ENCODE measurements at places on chromosomes 12 and 14. TPM values are rescaled to one million over a fixed set of nuclear protein-coding genes. Genes with fewer than 3 reads are reported as not detected.

DNA sequence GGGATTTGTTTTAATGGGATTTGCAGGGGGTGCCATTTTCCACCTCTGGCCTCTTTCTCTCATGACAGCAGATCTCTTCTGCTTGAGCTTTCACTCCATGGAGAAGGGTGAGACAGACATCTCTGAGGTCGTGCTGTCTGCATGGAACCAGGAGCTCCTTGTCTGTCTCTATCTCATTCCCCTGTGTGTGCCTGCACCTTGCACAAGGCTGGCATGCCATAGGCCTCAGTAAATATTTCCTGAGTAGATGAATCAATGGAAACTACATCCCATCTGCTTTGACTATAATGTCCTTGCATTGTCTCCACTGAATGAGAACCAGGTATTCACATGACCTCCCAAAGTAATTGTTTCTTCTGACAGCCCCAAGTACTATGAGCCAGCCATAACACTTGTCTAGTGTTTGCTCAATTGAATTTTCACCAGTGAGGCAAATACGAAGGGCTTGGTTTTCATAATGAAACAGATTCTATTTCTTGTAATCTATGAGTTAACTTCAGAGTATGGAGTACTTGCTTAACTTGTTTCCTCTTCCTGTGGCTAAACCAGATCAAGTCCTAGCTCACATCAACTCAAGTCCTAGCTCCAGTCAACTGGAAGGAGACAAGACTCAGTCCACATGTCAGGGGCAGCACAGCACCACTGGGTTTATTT, 32.3 kb downstream of the KCNK13 start:
- peak; percentile 57 for DNase-seq

DNA sequence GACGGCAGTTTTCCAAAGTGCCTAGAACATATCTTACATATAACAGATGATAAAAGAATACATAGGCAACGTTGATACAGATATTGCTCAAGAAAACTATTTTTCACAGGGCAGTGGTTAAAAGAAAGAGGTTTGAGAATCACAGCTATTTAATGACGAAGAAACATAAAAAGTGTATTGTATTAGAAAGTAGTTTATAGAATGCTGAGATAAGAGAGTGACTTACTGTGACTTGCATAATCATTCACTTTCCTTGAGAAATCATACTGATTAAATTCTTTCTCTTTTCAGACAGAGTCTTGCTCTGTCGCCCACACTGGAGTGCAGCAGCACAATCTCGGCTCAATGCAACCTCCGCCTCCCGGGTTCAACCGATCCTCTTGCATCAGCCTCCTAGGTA, 57.7 kb downstream of the PPP1R12A start:
- DNase-seq = no peak

- no peak for DNase-seq
These were observed 30.7 kb downstream of the FLVCR2 start for GRCh38 chr14:75609116-75609515.

- peak; percentile 44 for DNase-seq
These were observed 27.8 kb upstream of the GPR132 start for GRCh38 chr14:105093038-105093430.

- DNase-seq = no peak
These were observed 47.5 kb downstream of the LRFN5 start for GRCh38 chr14:41654196-41654595.

PLEKHD1 gene
- not detected for total RNA-seq

DNA sequence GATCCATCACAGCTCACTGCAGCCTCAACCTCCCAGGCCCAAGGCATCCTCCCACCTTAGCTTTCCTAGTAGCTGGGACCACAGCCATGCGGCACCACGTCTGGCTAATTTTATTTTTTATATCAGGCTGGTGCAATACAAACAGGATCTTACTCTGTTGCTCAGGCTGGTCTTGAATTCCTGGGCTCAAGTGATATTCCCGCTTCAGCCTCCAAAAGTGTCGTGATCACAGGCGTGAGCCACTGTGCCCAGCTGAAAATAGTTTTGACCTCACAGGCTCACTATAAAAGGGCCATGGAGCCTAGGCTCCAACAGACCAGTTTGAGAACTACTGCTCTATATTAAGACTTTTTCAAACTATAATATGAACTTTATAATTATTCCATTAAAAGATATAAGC, 37.3 kb downstream of the SNX6 start:
- DNase-seq = no peak

DNA sequence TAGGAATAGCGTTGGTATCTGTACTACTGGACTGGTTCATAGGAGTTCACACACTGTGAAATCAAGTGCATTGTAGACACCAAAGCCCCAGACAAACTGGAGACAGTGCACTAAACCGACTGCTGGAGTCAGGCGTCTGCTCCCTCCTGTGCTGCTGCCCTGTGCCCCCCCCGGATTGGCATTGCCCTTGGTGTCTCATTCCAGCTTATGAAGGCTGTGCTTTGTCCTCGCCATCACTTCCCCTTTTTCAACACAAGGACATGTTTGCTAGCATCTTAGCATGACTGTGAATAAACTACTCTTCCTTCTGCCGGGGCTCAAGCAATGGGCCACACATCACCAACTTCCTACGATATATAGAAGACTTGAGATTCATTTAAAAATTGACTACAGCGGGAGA, 84.0 kb downstream of the TMCC3 start:
- DNase-seq = no peak

- no peak for DNase-seq
These were observed 71.3 kb downstream of the PTHLH start for GRCh38 chr12:27900920-27901879.

- DNase-seq = no peak
These were observed 539.7 kb downstream of the AACS start for GRCh38 chr12:125604976-125605375.

DNA sequence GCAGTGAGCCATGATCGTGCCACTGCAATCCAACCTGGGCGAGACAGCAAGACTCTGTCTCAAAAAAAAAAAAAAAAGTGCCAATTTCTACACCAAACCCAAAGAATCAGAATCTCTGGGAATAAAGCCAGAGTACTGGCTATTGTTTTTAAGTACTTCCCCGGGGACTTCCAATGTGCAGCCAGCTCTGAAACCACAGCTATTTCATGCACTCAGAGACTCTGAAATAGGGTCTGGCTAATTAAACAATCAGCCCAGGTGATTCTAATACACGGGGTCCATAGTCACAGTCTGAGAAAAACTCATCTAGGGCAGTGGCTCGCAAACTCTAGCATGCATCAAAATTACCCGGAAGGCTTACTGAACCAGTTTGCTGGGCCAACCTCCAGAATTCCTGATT, 56.3 kb downstream of the SIX6 start:
- DNase-seq = no peak

GLIPR1L2 gene
- total RNA-seq = 0.55 TPM

GRCh38 chr12:977156-977555, 13.9 kb upstream of the ERC1 start:
- no peak for DNase-seq

Measured in HFFc6 (cell line).